ENCODE measurements at places on chromosomes 12 and 14.

DNA sequence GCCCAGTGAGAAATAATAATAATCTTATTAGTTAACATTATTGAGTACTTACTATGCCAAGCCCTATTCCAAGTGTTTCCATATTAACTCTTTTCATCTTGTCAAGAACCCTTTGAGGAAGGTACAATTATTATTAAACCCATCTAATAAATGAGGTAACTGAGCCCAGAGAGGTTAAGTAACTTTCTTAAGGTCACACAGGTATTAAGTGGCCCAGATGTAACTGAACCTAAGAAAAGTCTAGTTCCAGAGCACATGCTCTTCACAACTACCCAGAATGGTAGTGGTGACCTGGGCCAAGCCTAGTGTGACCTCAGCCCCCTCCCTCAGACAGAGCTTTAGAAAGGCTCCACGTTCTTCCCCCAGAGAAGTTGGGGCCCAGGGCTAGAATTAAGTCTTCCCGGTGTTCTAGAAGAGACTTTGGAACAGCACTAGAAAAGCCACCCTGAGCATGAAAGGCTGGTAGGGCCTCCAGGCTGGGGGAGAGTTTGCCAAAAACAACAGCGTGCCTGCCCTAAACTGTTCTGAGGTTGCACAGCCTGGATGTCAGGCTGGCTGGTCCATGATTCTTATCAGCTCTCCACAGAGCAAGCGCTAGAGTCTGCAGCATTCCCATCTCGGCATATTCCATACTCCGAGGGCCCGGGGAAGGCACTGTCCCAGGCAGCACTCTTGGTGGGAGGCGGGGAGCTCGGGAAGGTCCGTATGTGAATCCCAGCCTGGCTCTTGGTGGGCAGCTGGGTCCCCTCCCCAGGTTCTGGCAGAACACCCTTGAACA, 41.3 kb upstream of the CTDSP2 start:
- no peak for DNase-seq

- DNase-seq = no peak
These were observed 392.0 kb upstream of the CCDC196 start for GRCh38 chr14:66094001-66094727.

GRCh38 chr12:86331457-86331856, 75.3 kb upstream of the MGAT4C start:
- DNase-seq = no peak

- no peak for DNase-seq
These were observed 868 bp downstream of the COX8C start for GRCh38 chr14:93347850-93348249.
